Mesenteric fat pad (tissue), 1 donor: ENCODE measurements at places on chromosomes 3 and 15. TPM values are rescaled to one million over a fixed set of nuclear protein-coding genes. Genes with fewer than 3 reads are reported as not detected.

DNA sequence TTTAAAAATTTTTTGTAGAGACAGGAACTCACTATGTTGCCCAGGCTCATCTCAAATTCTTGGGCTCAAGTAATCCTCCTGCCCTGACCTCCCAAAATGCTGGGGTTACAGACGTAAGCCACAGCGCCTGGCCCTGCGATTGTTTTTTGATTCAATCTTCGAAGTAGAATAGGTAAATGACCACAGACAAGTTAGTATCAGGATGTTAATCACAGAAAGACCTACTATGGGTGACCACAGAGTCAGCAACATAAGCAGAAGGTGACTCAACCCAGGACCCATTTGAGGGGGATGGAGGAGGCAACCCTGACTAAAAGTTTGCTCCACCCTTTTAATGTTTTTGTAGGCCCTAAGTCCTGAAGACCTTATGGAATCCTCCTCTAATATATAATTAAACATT lies 10.0 kb upstream of the USP3 start:
- no peak for DNase-seq

Gene SLC4A7
- 29.2 TPM for total RNA-seq

DNA sequence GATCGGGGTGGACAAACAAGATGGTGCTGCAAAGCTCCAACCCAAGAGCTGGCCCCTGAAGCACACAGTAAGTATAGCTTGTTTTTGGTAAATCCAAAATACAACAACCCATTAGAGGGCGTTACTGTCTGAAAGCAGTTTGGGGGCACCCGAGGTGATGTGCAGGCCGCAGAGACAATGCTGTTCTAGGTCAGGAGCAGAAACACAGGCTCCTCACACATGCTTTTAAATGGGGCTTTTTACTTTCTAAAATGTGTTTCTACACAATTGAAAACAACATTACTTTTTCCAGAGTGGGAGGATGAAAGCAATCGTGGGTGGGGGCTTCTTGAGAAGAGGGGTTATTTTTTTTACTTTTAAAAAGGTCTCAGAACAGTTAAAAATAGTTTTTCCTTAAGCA lies 1029.3 kb upstream of the CFAP20DC start:
- DNase-seq, result no peak

- DNase-seq, result no peak
These were observed 46.2 kb upstream of the CTDSPL2 start for GRCh38 chr15:44381236-44381635.

Gene LRRC2
- total RNA-seq, result 2.1 TPM

- DNase-seq, result no peak
These were observed 149.1 kb downstream of the SEMA6D start for GRCh38 chr15:47866446-47866845.

DNA sequence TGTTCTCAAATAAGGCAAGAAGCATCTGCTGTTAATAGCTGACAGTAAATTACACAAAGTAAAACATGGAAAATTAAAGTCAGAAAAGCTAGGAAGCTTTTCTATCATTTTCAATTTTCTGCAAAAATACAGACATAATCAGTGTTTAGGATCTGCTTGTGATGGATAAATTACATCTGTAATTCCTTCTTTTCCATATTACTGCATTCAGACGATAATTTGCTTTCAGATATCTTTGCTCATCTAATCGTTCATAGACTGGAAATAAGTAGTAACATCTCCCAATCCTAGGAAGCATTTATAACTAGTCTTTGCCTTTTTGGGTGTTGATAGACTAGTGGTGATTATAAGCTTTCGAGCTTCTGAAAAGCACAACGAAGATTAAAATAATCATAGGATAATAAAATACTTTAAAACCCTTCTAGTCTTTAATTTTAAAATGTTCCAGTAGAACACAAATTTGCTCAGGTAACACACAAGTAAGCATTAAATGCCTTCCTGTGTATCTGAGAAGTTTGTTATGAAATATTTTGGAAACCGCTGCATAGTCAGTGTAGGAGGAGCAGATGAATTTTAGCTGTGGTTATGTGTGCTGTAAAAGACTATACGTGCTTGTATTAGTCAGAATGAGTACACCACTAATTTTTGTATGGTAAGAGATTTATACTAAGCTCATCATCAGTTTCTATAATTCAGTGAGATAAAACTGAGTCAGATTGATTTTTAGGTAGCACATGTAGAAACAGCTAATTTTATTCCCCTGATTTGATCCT lies 41.0 kb downstream of the MBNL1 start:
- no peak for DNase-seq

DNA sequence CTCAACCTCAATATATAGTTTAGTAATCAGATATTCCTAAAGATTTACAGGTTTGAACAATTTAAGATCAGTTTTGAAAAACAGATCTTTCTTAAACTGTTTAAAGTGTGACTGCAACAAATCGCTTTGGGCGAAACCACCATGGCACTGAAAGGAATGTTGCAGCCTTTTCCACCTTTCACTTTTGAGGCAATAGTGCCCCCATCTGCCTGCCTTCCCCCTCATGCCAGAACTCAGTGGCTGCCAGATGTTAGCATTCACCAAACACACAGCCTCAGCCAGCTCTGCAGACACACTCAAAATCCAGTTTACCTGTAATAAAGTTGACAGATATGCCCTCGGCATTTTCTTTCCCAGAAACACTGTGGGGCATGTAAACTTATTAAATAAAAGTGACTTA lies 3.3 kb downstream of the LYSMD4 start:
- DNase-seq, result no peak
